ENCODE measurements at places on chromosomes 1 and 21.

GRCh38 chr1:211574705-211575104 lies 4.3 kb downstream of the SLC30A1 start:
- no peak for DNase-seq

DNA sequence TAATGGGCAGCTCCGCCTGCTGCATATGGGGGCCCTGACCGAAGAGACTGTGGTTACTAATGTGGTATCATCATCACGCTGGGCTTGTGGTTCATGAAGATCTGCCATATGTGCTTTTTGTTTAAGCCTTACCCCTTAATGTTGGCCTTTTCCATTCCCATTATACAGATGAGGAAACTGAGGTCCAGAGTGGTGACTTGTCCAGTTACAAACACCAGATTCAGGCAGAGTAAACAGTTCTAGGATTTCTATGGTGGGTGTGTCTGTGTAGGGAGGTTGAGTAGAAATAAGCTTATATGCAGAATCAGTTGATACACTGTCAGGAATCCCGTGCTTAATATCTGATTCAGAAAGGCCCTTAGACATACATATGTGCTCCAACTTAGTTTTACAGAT lies 691 bp downstream of the UTP11 start:
- DNase-seq: no peak

DNA sequence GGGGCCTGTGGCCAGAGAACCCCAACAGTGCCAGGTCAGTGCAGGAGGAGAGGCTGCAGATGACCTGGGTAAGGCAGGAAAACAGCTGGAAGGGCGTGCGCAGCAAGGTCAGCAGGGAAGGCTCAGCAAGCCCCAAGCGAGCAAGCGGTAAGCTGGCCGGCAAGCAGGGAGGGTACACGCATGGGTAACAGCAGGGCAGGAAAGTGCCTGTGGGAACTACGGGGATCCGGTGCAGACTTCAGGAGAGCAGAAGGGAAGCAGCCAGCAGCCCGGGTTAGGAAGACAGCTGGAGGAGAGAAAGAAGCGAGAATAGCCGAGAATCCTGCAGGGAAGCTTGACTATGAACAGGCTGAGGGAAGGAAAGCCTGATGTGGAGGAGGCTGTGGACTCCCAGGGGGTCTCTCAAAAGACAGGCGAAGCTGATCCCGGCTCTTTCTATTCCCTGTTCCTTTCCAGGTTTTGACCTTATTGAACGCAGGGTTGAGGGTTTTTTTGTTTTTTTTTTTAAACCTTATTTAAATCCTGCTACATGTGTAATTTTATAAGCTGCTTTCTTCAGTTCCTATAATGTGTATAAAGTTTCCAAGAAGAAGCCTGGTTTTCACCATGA lies 20.9 kb downstream of the UMODL1 start:
- no peak for DNase-seq

- no peak for DNase-seq
These were observed 158.8 kb downstream of the KAZN start for GRCh38 chr1:14757286-14757625.

GRCh38 chr1:61047061-61047460 lies 35.3 kb upstream of the NFIA start:
- no peak for DNase-seq

- DNase-seq: no peak
These were observed 113.5 kb downstream of the OMA1 start for GRCh38 chr1:58432851-58433668.

DNA sequence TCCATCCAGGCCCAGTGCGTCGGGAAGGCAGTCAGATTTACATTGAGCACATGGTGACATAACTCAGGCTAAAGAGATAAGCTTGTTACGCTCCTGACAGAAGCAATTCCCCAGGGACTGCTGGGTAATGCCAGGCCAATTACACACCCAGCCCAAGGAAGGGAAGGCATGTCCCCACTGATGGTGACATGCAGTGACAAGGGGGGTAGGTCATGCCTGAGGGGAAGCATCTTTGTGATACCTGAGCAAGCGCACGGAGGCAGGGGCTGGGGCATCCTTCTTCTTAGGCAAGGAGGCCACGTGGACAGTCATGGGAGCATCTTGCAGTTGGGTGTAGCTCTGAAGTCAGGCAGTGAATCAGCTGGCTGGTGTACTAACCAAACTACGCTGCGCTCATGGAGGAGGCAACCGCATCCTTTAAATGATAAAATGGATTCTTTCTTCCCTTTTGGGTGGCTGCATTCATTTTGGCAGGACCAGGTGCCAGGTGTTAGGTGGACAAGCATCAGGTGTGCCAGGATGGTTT lies 39.6 kb upstream of the GRIK3 start:
- DNase-seq: no peak

DNA sequence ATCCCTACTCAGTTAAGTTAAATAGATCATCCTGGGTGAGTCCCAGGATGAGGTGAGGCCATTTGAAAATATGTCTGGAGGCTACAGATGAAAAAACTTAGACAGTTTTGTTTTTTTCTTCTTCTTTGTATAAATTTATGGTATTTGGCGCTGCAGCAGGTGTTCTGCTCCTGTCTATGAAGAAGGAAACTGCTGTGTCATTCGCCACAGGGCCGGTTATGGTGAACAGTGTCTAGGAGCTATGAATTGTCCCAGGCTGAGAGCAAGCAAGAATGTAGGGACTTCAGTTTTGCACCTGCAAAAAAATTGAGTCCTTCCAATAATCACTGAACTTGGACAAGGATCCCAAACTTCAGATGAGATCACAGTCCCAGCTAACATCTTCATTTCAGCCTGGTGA lies 674.3 kb upstream of the RGS18 start:
- DNase-seq: no peak

DNA sequence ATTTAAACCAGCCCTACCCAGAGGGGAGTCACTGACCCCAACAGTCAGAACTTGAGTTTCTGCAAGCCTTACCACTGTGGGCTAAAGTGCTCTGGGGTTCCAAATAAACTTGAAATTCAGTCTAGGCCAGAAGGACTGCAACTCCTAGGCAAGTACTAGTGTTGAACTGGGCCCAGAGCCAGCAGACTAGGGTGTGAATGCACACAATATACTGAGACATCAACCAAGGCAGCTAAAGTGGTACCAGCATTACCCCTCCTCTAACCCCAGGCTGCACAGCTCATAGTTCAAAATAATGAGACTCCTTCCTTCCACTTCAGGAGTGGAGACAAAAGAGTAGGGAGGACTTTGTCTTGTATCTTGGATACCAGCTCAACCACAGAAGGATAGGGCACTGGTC lies 18.9 kb upstream of the IL20 start:
- no peak for DNase-seq

- DNase-seq: no peak
These were observed 44.9 kb upstream of the COL6A2 start for GRCh38 chr21:46052703-46053651.

DNA sequence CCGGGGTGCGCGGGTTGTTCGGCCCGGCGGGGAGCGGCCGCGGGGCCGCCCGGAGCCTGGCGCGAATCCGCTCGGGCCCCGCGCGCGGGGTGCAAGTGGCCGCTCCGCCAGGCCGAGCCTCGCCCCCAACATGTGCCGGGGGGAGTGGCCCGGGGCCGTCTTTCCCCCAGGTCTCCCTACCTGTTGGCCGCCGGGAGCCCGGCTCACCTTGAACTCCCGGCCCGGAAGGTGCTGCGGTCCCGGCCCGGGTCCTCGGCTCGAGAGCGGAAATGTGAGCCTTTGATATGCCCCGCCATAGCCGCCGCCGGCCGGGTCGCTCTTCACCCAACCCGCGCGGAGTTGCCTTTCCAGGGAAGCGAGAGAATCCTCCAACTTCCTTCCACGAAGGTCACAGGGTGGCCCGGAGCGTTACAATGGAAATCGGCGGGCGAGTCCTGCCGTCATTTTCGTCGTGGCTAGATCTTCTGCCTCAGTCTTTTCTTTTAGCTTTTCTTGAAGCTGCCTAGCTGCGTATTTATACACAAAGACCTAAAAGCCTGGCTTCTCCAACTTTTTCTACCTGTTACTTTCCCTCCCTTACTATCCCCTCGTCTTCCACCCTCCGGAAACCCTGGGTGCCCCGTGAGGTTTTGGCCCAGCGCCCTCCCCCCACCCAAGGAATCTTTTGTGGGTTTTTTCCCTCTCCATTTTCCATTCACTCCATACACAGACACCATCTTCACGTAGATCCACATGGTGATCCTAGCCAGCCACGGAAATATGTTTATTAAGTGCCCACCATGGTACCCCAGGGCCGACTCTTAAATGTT lies 867 bp downstream of the PTGFRN start:
- DNase-seq: no peak

DNA sequence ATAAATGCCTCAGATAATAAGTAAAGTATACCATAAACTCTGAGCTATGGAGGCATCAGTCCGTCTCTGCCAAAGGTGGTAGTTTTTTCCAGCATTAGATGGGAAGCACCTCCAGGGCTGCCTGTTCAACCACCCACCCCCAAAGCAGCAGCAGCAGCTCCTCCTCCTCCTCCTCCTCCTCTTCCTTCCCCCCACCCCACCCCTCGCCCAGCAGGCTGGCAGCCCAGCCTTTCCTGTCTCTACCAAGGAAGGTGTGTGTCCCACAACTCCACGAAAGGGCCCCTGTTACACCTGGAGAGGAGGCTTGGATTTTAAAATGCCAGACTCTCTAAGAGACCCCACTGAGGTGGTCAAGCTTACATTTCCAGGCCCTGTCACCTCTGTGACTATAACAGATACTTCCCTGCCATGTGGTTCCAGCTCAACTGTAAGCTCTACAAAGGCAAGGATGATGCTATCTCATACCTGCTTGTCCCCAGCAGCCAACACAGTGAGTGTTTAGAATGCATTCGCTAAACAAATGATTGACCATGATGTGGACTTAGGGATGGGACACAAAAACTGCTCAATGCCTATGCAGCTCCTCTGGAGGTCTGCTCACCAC lies 76.7 kb downstream of the GFI1 start:
- no peak for DNase-seq

DNA sequence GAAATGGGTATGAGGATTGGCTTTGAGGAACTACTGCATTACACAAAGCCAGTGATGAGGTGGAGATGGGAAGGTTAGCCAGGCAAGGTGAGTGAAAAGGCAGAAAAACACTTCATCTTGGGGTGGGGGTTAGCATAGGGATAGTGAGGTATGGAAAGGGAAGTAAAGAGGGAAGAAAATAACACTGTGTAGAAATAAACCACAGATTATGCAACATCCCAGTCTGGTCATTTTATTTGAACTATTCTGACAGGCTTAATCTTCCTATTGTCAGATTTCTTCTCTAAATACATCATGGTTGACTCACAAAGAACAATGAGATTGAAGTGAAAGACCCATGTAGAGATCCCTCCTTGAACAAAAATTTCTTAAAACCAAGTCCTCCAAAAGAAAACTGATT lies 640.2 kb downstream of the PTPRC start:
- no peak for DNase-seq

DNA sequence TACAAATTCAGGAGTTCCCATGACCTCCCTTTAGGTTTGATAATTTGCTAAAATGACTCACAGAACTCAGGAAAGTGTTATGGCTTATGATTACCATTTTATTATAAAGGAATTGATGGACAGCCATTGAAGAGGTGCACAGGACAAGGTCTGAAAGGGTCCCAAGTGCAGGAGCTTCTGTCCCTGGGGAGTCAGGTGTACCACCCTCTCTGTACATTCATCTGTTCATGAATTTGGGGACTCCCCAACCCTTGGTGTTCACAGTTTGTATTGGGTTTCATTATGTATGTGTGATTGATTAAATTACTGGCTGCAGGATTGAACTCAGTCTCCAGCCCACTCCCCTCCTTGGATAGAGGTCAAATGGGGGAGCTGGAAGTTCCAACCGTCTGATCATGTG lies 10.8 kb upstream of the IL10RB start:
- DNase-seq: no peak

DNA sequence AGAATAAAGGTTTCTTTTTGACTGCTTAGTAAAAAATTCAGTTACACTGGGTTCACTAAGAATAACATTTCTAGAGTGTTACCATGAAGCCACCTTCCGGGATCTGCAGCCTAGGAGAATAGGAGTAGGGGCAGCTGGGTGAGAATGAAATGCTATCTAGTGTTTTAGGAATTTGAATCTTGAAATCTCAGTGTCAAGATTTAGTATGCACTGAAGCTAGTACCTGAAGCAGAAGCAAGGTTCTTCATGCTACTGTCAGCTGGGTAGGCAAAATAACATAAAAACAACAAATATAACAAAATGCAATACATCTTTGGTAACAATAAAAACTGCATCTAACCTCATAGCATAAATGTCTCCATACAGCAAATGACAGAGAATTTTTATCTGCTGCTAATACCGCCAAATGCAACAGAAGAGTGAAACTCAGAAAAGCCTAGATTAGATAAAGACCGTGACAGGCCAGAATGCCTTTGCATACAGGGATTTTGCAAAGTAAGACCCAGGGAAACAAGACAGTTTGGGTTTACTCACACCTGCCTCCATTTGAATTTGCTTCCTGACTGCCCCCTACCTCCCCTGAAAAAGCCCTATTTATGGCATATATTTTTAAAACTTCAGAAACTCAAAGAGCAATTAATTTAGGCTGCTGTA lies 58.2 kb downstream of the GADD45A start:
- DNase-seq: no peak

DNA sequence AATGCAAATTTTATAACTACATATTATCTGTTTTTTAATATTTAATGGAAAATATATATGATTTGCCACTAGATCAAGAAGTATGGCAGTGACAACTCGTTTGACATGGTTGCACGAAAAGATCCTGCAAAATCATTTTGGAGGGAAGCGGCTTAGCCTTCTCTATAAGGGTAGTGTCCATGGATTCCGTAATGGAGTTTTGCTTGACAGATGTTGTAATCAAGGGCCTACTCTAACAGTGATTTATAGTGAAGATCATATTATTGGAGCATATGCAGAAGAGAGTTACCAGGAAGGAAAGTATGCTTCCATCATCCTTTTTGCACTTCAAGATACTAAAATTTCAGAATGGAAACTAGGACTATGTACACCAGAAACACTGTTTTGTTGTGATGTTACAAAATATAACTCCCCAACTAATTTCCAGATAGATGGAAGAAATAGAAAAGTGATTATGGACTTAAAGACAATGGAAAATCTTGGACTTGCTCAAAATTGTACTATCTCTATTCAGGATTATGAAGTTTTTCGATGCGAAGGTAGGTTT lies 556 bp downstream of the IFI44 start:
- no peak for DNase-seq

- no peak for DNase-seq
These were observed 36.1 kb upstream of the PADI2 start for GRCh38 chr1:17155257-17155920.

DNA sequence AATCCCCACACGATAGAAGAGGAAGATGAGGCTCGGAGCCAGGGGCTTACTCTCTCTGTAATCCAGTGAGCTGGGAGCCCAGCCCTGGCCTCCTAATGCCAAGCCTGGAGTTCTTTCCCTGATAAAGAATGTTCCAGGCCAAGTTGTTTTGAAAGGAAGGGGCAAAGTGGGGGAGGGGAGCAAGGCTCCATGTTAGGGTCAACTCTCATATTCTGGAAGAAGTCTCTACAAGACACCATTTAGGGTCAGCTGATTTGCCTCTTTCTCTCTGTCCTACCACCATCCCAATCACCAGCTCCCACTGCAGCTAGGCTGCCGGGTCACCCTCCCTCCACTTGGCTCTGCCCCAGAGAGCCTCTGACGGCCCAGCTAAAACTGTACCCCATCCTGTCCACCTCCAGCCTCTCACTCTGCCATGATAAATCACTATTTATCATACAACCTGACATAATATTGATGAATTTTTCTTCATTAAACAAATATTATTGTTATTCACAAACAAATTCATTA lies 95.0 kb downstream of the GLIS1 start:
- DNase-seq: no peak

GRCh38 chr1:58596631-58597052 lies 19.6 kb upstream of the TACSTD2 start:
- DNase-seq: no peak

- DNase-seq: no peak
These were observed 78.0 kb downstream of the PDE9A start for GRCh38 chr21:42731264-42732032.
